Endothelial cell of umbilical vein (primary cell): ENCODE measurements at places on chromosomes 1 and 21.

DNA sequence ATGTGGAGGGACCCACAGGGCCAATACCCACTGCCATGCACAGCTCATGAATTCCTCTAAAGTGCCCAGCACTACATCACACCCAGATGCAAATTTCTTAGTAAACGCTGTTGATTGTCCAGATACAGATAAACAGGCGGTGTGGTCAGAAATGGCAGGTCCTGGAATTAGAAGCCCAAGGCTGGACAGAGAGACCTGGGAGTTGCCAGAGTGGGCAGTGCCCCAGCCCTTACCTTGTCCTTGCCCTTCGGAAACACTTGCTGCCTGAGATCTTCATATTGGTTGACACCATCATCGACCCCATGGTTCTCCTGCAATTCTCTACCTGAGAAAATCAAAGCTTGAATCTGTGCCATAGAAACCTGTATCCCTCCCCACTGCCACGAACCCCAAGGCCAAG is 149.3 kb upstream of the ETV3 start:
- no peak for DNase-seq

- no peak for DNase-seq
Measured at GRCh38 chr1:64229307-64229706, 25.9 kb downstream of the UBE2U start.

- DNase-seq, result peak; percentile 96
Measured at GRCh38 chr1:156126043-156126629, 11.6 kb downstream of the LMNA start.

- no peak for DNase-seq
Measured at GRCh38 chr1:50921029-50921428, 39.0 kb downstream of the FAF1 start.

DNA sequence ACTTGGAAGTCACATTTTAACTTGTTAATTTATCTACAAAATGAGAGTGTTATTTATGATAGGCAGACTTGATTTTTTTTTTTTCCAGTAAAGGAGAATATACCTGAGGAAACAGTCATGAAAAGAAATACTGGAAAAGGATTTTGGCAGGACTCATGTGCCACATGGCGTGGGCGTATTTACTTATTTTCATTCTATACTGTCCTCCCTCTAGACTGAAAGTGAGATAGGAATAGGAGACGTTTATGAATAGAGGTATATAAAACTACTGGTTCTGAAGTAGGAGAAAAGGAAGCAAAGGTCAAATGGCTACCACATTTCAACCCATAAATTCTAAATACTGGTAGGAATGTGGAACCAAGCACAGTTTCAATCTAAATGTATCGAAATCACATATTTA is 94.8 kb upstream of the MPC2 start:
- no peak for DNase-seq

DNA sequence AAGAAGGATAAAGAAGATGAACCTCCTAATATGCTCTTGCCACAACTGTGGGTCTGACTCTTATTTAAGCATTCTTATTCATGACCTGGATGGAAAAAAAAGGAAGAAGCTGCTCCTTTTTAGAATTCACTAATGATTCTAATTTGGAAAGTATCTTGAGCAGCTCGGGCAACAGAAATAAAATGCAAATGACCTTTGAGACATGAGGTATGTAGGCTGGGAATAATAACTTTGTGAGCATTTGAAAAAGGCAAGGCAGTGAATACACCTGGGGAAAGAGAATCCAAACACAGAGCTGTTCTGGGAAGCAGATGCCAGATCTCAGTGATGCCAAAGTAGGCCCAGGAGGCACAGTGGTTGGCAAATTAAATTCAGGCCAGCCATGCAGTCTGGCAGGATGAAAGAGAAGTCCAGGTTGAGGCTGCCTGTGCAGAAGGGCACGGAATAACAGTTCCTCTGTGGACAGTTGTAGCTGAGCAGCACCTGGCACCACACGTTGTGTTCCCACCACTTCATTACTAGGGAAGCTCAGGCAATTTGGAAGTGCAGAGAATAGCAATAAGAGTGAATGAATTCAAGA is 320.8 kb upstream of the ST6GALNAC5 start:
- DNase-seq, result no peak
